Activated B cell treated with CpG ODN at 0.5 μM for 24 hours (primary cell): ENCODE measurements at places on chromosomes 6 and 20. TPM values are rescaled to one million over a fixed set of nuclear protein-coding genes. Genes with fewer than 3 reads are reported as not detected.

POLH gene
- total RNA-seq = 23.3 and 26.5 TPM in 2 replicates

- H3K36me3 ChIP-seq = no peaks in the 10 kb centered on the region
- H3K4me1 ChIP-seq = peaks cover 9% of the 10 kb centered on the region
- no peak overlapping the region for H3K27ac ChIP-seq
- H3K27me3 ChIP-seq = peaks cover 7% of the 10 kb centered on the region
- no peak overlapping the region for H3K4me3 ChIP-seq
These were observed 2.5 kb downstream of the UNC93A start for GRCh38 chr6:167293590-167294091.

- H3K27ac ChIP-seq = no peak overlapping the region
- peaks cover 45% of the 10 kb centered on the region for H3K4me1 ChIP-seq
- no peak for DNase-seq
These were observed 27.0 kb downstream of the NUP153 start for GRCh38 chr6:17679726-17680125.

DNA sequence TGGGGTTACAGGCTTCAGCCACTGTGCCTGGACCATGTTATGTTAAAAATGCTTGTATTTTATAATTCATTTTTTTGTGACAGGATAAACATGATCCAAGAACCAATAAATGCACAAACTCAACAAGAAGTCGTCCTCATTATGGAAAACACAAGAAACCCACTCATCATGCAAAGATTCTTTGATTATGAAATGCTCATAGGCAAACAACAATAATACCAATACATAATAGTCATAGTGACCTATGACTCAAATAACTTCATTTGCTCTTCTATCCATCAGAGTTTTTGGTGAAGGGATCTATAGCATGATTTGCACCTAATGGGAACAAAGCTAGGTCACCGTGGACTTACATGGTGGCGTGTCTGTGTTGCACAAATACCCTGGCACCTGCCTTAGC lies 217.1 kb upstream of the THEMIS start:
- peaks cover 2% of the 10 kb centered on the region for H3K4me1 ChIP-seq
- no peak for DNase-seq
- no peak overlapping the region for H3K27ac ChIP-seq
- H3K27me3 ChIP-seq = no peaks in the 10 kb centered on the region

DNA sequence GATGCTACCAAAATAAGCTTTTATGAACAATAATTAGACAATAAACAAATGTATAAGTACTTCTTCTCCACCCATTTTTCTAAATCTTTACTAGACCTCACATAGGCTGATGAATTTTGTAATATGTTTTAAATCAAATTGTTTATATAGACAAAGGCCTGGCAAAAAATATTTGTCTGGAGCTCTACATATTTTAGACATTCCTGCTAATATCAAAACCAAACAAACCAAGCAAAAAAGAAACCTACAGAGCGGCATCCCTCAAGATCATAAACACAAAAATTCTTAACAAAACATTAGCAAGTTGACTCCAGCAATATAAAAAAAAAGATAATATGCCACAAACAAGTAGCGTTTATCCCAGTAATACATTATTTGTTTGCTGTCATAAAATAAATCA lies 87.2 kb downstream of the ADAT2 start:
- no peak overlapping the region for H3K4me3 ChIP-seq
- no peak overlapping the region for H3K27ac ChIP-seq
- H3K36me3 ChIP-seq = no peaks in the 10 kb centered on the region
- no peak for DNase-seq
- peaks cover 4% of the 10 kb centered on the region for H3K27me3 ChIP-seq
- H3K4me1 ChIP-seq = no peaks in the 10 kb centered on the region

ADGRF5 gene
- total RNA-seq = not detected in 2 replicates

GRCh38 chr20:11919581-11919980 lies 1.9 kb downstream of the BTBD3 start:
- no peak for DNase-seq
- H3K4me3 ChIP-seq = no peak overlapping the region
- no peaks in the 10 kb centered on the region for H3K27me3 ChIP-seq
- H3K36me3 ChIP-seq = no peaks in the 10 kb centered on the region
- H3K27ac ChIP-seq = no peak overlapping the region
- peaks cover 12% of the 10 kb centered on the region for H3K4me1 ChIP-seq

LRRN4 gene
- total RNA-seq = not detected in 2 replicates

GRCh38 chr6:126075335-126076071 lies 89.2 kb downstream of the TRMT11 start:
- H3K27me3 ChIP-seq = no peaks in the 10 kb centered on the region
- H3K27ac ChIP-seq = no peak overlapping the region
- H3K4me3 ChIP-seq = no peak overlapping the region
- peaks cover 8% of the 10 kb centered on the region for H3K36me3 ChIP-seq

GRCh38 chr20:1905009-1905408 lies 9.8 kb downstream of the SIRPA start:
- peaks cover 14% of the 10 kb centered on the region for H3K4me1 ChIP-seq
- H3K27me3 ChIP-seq = no peaks in the 10 kb centered on the region
- H3K27ac ChIP-seq = no peak overlapping the region
- DNase-seq = no peak
- peaks cover 11% of the 10 kb centered on the region for H3K36me3 ChIP-seq

DNA sequence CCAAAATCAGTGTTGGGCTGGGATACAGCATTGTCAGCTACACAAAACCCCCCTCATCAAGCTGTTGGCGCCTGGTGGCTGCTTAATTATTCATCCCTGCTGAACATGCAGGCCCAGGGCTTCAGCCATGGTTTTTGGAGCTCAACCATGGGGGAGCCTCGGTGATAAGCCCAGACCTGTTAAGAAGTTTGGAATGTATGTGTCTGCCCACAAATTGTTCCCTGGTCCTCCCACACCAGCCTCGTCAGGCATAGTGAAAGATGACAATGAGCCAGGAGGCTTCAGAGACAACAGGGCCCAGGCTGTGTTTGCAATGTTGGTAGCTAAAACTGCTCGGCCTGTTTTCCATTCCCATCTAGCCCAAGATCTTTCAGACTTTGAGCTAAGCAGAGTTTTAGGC lies 34.8 kb upstream of the SIRPA start:
- no peaks in the 10 kb centered on the region for H3K36me3 ChIP-seq
- no peak overlapping the region for H3K4me3 ChIP-seq
- H3K27me3 ChIP-seq = peaks cover 20% of the 10 kb centered on the region

DNA sequence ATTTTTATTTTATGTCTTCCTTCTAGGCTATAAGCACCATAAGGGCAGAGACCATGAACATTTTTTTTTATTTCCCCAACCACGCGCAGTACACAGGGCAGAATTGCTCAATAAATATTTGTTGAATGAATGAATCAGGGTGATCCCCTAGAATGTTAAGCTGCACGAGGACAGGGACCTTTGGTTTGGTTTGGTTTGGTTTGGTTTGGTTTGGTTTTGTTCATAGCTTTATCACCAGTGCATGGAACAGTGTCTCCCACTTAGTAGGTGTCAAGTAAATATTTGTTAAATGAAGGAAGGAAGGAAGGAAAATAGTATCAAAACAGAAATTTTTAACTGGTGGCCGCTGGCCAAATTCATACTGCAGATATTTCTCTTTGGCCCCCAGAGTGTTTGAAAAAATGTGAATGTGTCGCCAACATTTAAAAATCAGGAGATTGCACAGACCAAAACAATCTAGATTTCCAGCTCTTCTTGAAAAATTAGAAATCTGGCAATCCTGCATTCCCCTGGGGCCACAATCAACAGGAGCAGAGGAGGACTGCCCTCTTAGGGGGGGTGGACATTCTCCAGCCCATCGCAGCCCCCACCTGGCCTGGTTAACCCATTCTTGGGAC lies 205.3 kb downstream of the EYA2 start:
- H3K27me3 ChIP-seq = peaks cover 10% of the 10 kb centered on the region
- no peak overlapping the region for H3K27ac ChIP-seq
- H3K36me3 ChIP-seq = no peaks in the 10 kb centered on the region
- H3K4me1 ChIP-seq = no peaks in the 10 kb centered on the region
- H3K4me3 ChIP-seq = no peak overlapping the region

GRCh38 chr6:125951323-125951722 lies 5.2 kb upstream of the HINT3 start:
- H3K27ac ChIP-seq = no peak overlapping the region
- H3K36me3 ChIP-seq = no peaks in the 10 kb centered on the region
- DNase-seq = no peak
- H3K4me1 ChIP-seq = no peaks in the 10 kb centered on the region

GRCh38 chr6:164105705-164106104 lies 691.2 kb downstream of the QKI start:
- H3K36me3 ChIP-seq = no peaks in the 10 kb centered on the region
- no peak for DNase-seq
- no peak overlapping the region for H3K27ac ChIP-seq
- H3K27me3 ChIP-seq = peaks cover 6% of the 10 kb centered on the region
- H3K4me1 ChIP-seq = no peaks in the 10 kb centered on the region
- no peak overlapping the region for H3K4me3 ChIP-seq

DNA sequence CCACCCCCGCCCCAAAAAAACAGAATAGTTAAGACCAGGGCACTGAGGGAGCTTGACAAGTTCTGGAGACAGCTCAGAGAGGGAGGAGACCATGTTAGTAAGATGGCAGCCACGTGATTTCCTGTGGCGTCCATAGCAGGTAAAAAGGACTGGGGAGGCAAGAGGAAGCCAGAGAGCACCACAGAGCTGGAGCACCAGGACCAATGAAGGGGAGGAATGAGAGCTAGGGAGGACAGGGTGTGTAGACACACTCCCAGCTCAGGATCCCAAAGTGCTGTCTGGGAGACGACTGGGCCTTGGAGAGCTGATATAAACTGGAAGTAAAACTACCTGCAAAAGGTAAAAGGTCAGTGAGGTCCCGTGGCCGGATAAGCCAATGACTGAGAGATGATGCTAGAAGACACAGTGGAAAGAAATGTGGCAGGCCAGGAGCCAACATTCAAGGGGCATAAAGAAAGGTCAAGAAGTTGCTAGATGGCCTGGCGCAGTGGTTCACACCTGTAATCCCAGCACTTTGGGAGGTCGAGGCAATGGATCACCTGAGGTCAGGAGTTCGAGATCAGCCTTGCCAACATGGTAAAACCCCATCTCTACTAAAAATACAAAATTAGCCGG lies 39.0 kb downstream of the SLC23A2 start:
- H3K27ac ChIP-seq = peak overlapping the region; percentile 62
- H3K4me1 ChIP-seq = peaks cover 39% of the 10 kb centered on the region
- H3K36me3 ChIP-seq = peaks cover 34% of the 10 kb centered on the region

DNA sequence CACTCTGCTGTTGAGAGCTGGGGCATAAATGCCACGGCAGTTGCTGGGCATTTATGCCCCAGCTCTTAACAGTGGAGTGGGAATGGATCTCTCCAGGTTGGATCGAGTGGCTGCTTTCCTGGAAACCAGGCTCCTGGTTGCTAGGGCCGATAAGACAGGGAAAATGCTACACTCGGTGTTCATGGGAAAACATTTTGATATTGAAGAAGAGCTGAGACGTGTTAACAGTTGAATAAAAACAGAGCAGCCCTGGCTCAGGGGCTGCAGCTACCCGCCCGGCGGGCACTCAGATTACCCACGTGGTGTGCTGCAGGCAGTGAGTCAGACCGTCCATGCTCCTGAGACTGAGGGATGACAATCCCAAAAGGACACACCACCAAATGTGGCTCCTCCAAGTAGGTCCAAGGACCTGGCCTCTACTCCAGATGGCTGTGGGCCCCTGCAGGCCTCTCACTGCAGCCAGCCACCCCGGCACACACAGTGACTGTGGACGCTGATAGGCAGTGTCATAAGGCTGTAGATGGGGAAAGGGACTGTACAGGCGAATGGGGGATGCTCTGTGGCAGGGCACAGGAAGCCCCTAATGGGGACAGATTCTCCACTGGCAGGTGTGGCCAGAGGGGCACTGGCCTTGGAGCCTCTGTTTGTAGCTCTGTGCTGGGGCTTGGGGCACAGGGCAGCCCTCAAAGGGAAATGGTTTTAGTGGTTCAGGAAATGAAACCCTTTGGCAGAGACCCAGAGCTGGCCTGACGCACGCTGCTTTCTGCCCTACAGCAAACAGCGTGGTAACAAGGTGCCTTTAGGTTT lies 237.8 kb downstream of the LY86 start:
- peak overlapping the region; percentile 59 for H3K27ac ChIP-seq
- H3K4me3 ChIP-seq = no peak overlapping the region
- H3K4me1 ChIP-seq = peaks cover 31% of the 10 kb centered on the region
- no peaks in the 10 kb centered on the region for H3K36me3 ChIP-seq
- H3K27me3 ChIP-seq = peaks cover 12% of the 10 kb centered on the region

- no peaks in the 10 kb centered on the region for H3K36me3 ChIP-seq
- H3K27me3 ChIP-seq = no peaks in the 10 kb centered on the region
- H3K27ac ChIP-seq = no peak overlapping the region
- no peaks in the 10 kb centered on the region for H3K4me1 ChIP-seq
- H3K4me3 ChIP-seq = no peak overlapping the region
- DNase-seq = no peak
These were observed 430.1 kb upstream of the SLC35B3 start for GRCh38 chr6:8865451-8865850.

C6orf132 gene
- total RNA-seq = not detected in 2 replicates

DNA sequence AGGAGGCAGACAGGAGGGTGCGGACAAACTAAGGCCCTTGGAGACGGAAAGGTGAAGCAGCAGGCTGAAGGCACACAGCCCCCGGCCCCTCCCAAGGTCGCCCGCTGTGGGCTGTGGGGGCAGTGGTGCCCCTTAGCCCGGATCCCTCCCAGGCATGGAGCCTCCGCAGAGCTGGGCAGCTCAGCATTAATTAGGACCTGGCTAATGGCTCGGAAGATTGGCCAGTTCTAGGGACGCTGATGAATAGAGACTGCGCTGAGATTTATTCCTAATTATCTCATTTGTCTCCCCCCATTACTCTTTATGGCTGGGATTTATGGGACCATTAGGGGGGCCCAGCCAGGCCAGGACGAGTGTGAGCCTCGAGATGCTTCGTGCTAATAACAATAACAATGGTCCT lies 20.4 kb downstream of the MDFI start:
- no peak overlapping the region for H3K4me3 ChIP-seq
- no peak for DNase-seq
- H3K4me1 ChIP-seq = no peaks in the 10 kb centered on the region
- no peaks in the 10 kb centered on the region for H3K36me3 ChIP-seq
- H3K27me3 ChIP-seq = peaks cover 33% of the 10 kb centered on the region

GRCh38 chr20:40962733-40963504 lies 65.7 kb upstream of the TOP1 start:
- peak; percentile 61 for DNase-seq
- H3K27ac ChIP-seq = no peak overlapping the region
- peaks cover 5% of the 10 kb centered on the region for H3K27me3 ChIP-seq
- H3K36me3 ChIP-seq = no peaks in the 10 kb centered on the region
- no peak overlapping the region for H3K4me3 ChIP-seq

DNA sequence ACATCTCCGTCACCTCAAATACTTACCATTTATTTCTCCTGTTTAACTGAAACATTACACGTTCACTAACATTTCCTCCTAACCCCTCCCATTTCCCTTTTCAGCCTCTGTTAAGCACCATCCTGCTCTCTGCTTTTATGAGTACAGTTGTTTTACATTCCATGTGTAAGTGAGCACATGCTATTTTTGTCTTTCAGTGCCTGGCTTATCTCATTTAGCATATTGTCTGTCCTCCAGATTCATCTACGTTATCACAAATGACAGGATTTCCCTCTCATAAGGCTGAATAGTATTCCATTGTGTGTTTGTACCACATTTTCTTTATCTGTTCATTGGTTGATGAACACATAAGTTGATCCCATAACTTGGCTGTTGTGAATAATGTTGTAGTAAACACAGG lies 22.7 kb downstream of the TAF11 start:
- H3K4me3 ChIP-seq = no peak overlapping the region
- no peak for DNase-seq
- no peaks in the 10 kb centered on the region for H3K4me1 ChIP-seq

CLPSL2 gene
- total RNA-seq = not detected in 2 replicates

- DNase-seq = no peak
- H3K4me3 ChIP-seq = peak overlapping the region; percentile 94
- peak overlapping the region; percentile 92 for H3K27ac ChIP-seq
- H3K36me3 ChIP-seq = peaks cover 32% of the 10 kb centered on the region
- H3K27me3 ChIP-seq = no peaks in the 10 kb centered on the region
These were observed 1.1 kb downstream of the SOD2 start for GRCh38 chr6:159691963-159692287.

GRCh38 chr6:37059344-37060194 lies 54.1 kb downstream of the FGD2 start:
- peaks cover 4% of the 10 kb centered on the region for H3K4me1 ChIP-seq
- no peak overlapping the region for H3K27ac ChIP-seq
- H3K36me3 ChIP-seq = no peaks in the 10 kb centered on the region
- DNase-seq = no peak

RBPJL gene
- not detected in 2 replicates for total RNA-seq
